Gastroesophageal sphincter (tissue), 4 donors: ENCODE measurements at places on chromosomes 6 and 20. TPM values are rescaled to one million over a fixed set of nuclear protein-coding genes. Genes with fewer than 3 reads are reported as not detected.

Gene PDYN
- total RNA-seq, result not detected

Gene ADNP
- total RNA-seq, result 67.2 TPM

Gene ARMH2
- total RNA-seq, result not detected

Gene DUSP15
- 6.5 TPM for total RNA-seq

Gene NRSN1
- 0.40 TPM for total RNA-seq

Gene HLA-F
- 73.0 TPM for total RNA-seq

Gene MCHR2
- total RNA-seq, result not detected

Gene PRDM13
- total RNA-seq, result not detected

Gene MCUR1
- 8.5 TPM for total RNA-seq

Gene SYNDIG1
- total RNA-seq, result not detected

Gene HLA-DOA
- total RNA-seq, result 4.4 TPM

Gene BCAS1
- total RNA-seq, result 0.35 TPM

Gene PLN
- total RNA-seq, result 492 TPM

Gene GSTA2
- not detected for total RNA-seq

Gene CALHM6
- total RNA-seq, result 4.2 TPM

Gene ISM1
- total RNA-seq, result 6.4 TPM

Gene PLCB1
- total RNA-seq, result 62.9 TPM

Gene SAYSD1
- total RNA-seq, result 16.4 TPM

Gene CST2
- not detected for total RNA-seq

Gene ADTRP
- total RNA-seq, result 0.23 TPM

Gene OXT
- total RNA-seq, result not detected

Gene PRND
- total RNA-seq, result not detected

Gene TENT5A
- total RNA-seq, result 14.6 TPM

Gene DEFB121
- not detected for total RNA-seq

Gene SLC35D3
- total RNA-seq, result not detected

Gene MTHFD1L
- 6.4 TPM for total RNA-seq

Gene AKIRIN2
- 15.1 TPM for total RNA-seq

Gene OR5V1
- not detected for total RNA-seq

Gene AARS2
- total RNA-seq, result 7.0 TPM

Gene TRIM31
- not detected for total RNA-seq

Gene DEFB116
- not detected for total RNA-seq

Gene CHD6
- total RNA-seq, result 39.3 TPM

Gene TGM3
- 5.8 TPM for total RNA-seq
